Ureter (tissue), 1 donor: ENCODE measurements at places on chromosomes 16 and 17. TPM values are rescaled to one million over a fixed set of nuclear protein-coding genes. Genes with fewer than 3 reads are reported as not detected.

CCL3 gene
- total RNA-seq: 0.78 TPM

ZFP3 gene
- 9.1 TPM for total RNA-seq

NPIPB6 gene
- 7.2 TPM for total RNA-seq

PPY gene
- not detected for total RNA-seq

KRT33B gene
- total RNA-seq: not detected

TBX21 gene
- 1.2 TPM for total RNA-seq

ZG16 gene
- not detected for total RNA-seq

CIBAR2 gene
- total RNA-seq: not detected

KRTAP4-9 gene
- total RNA-seq: not detected

KRTAP4-6 gene
- not detected for total RNA-seq

NOG gene
- 0.60 TPM for total RNA-seq

LRRC59 gene
- 73.5 TPM for total RNA-seq

P2RX1 gene
- total RNA-seq: 44.3 TPM

CSF3 gene
- 1.0 TPM for total RNA-seq

ATP2A1 gene
- total RNA-seq: 0.75 TPM

SCGB1C2 gene
- not detected for total RNA-seq

CCL1 gene
- total RNA-seq: not detected

GAS2L2 gene
- not detected for total RNA-seq

PRAC2 gene
- total RNA-seq: not detected

RAB11FIP4 gene
- 40.7 TPM for total RNA-seq

LPCAT2 gene
- total RNA-seq: 23.6 TPM

ZFHX3 gene
- 60.8 TPM for total RNA-seq

CLEC18B gene
- 2.4 TPM for total RNA-seq

CBX2 gene
- total RNA-seq: 3.8 TPM

TMC8 gene
- 18.2 TPM for total RNA-seq

TBC1D3I gene
- 2.1 TPM for total RNA-seq

HASPIN gene
- total RNA-seq: 0.31 TPM

WBP2 gene
- total RNA-seq: 104 TPM

EVPLL gene
- 2.1 TPM for total RNA-seq

DNAI2 gene
- not detected for total RNA-seq

HOXB1 gene
- 0.31 TPM for total RNA-seq
